ENCODE measurements at places on chromosomes 6 and 20.

DNA sequence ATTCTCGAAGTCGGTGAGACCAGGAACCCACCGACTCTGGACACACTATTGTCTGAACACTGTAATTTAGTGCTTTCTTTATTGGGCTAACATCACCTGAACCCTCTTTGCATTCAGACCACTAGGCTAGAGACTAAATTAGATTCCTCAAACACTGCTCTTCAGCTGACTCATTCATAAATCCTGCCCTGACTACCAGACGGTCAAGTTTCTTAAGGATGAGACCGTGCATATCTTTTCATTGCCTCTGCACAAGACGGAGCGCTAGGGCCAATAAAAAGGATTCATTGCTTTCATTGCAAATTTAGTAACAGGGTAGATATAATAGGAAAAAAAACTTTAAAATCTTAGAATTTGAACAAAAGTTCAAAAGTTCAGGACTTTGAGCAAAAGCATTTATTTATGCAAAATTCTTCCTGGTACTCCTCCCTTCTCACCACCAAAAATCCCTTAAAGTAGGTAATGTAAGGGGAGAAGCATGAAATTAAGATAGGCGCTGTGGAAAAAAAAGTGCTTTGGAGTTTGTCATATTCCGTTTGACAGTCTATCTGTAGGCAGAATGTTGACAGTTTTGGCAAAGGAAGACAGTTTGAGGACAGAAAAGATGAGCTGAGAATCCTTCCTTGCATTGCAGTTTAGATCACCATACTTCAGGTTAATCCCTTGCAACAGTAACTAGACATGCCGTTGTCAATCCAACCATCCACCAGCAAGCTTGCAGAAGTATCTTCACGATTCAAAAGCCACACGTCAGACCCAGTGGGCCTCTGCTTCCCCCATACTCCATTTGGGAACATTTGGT lies 328.6 kb upstream of the JARID2 start:
- DNase-seq: no peak

DNA sequence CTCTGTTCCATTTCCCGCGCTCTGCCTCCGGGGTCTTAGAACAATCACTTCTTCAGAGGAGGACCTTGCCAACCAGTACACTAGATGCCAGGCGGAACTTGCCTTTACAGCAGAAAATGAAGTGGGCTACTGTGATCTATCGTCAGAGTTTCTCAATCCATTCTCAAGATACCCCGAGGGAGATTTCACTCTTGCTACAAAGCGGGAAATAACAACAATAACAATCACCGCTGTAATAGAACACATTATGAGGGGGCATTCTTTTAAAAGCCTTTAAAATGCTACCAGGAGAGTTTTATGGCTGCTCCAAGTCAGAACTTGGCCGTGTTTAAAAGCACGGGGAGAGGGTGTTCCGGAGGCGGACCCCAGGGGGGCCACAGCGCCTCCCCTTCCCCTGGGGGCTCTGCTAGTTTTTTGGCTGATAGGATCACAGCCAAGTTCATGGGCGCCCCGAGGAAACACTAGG lies 617.0 kb upstream of the AGPAT4 start:
- no peak for DNase-seq

DNA sequence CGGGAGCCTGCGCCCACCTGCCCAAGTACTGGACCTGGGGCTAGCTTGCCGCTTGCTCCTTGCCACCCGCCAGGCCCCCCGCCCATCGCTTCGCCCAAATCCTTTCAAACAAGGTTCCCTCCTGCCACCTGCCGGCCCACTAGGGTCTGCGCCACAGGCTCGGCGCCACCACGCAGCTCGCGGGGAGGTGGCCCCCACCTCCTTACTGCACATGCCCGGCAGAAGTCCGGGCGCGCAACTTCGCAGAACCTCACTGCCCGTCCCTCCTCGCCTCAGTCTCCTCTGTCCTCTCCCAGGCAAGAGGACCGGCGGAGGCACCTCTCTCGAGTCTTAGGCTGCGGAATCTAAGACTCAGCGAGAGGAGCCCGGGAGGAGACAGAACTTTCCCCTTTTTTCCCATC lies 11.2 kb downstream of the GNAS-AS1 start:
- DNase-seq: no peak

GRCh38 chr6:90460051-90460450 lies 126.8 kb downstream of the MAP3K7 start:
- no peak for DNase-seq

DNA sequence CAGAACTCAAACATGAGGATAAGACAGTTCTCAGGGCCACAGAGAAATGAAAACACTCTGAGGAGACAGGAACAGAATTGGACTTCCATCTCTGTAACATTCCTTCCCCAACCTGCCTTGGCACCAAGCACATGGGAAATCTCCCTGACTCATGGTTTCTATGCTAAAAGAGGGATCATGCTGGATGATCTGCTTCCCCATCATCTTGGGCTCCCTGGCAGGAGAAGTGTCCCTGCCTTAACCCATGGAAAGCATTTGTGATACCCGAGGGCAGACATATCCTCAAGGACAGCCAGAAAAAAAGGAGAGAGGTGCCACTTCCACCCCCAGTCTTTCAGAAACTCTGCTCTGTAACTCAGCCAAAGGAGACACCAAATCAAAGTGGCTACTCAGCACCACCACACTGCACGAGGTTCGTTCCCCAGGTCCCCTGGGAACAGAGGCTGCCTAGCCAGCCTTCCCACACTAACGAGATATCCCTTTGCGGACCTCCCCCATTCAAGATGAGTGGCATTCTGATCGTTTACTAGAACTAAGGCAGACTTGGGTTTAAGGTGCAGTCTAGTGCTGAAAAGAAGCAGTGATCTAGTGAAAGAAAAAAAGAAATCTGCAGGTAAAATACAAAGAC lies 34.8 kb downstream of the BLOC1S5 start:
- no peak for DNase-seq

GRCh38 chr20:32672982-32673851 lies 524 bp downstream of the C20orf203 start:
- no peak for DNase-seq

GRCh38 chr6:37882292-37882691 lies 62.8 kb downstream of the ZFAND3 start:
- no peak for DNase-seq
